Pulmonary artery endothelial cell (primary cell): ENCODE measurements at places on chromosomes 1 and 21. TPM values are rescaled to one million over a fixed set of nuclear protein-coding genes. Genes with fewer than 3 reads are reported as not detected.

GRCh38 chr1:160083968-160084770 is 2.8 kb downstream of the KCNJ9 start:
- no peak for DNase-seq

DNA sequence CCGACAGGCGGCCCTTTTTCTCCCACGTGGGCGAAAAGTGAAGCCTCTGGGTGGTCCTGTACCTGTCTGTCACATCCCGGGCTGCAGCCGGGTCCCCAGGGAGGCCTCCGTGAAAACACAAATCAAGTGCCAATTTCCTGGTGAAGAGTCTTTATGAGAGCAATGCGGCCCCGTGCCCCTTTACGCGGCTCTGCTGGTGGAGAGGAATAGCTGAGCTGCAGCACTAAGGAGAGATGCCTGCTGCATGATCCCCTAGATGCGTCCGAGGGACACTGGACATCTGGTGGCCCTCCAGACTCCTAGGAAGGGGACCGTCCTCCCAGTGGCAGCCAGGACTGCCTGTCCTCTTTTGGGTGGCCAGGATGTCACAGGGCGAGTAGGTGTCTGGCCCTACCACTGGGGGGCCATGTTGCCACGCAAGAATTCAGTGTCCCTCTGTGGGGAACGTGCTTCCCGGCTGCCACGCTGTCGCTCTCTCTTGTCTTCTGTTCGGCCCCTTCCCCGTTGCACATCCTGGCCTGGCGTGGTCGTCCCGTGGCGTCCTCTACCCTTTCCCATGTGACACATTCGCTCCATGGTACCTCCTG is 38.7 kb downstream of the COL18A1 start:
- no peak for DNase-seq

GRCh38 chr21:29581393-29581792 is 282.7 kb downstream of the BACH1 start:
- no peak for DNase-seq

The MUL1 gene
- total RNA-seq: 32.9 and 36.0 TPM in 2 replicates

GRCh38 chr1:228930479-228930957 is 195.2 kb downstream of the RHOU start:
- DNase-seq: no peak

DNA sequence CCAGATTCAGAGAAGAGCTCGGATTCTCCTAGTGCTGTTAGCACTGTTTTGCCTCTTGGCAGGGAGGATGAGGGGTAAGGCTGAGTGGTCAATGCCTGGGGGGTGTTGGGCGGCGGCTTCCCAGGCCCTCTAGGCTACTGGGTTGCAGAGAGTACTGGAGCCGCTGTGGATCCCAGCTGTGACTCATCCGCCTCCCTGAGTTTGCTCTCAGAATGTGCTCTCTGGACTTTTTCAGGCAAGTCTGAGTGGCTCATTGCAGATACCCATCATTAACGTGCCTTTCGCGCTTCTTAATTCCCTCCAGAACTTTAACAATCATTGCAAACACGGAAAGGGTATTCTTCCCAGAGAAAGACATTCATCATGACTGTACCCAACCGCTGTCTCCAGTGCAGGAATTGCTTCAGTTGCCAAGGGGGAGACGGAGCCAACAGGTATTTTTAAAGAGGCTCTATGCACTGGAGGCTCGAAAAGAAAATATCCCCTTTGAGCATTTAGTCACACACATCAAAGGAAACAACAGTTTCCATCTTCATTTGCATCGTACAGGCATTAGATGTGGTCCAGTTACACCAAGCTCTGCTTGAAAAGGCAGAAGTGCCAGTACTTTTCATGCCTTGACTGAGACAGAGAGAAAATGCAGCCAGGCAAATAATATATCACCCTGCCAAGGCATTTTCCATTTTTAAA is 14.4 kb upstream of the CAMTA1 start:
- no peak for DNase-seq

GRCh38 chr1:59678493-59679228 is 136.1 kb upstream of the HOOK1 start:
- peak; percentile 56 for DNase-seq

DNA sequence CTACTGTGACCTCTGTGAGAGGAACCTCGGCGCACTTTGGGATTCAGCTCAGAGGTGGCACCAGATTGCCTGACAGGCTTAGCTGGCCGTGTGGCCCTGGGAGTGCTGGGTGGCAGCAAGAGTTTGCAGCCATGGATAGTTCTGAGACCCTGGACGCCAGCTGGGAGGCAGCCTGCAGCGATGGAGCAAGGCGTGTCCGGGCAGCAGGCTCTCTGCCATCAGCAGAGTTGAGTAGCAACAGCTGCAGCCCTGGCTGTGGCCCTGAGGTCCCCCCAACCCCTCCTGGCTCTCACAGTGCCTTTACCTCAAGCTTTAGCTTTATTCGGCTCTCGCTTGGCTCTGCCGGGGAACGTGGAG is 67.5 kb downstream of the DISC1 start:
- DNase-seq: no peak

The RHD gene
- not detected in 2 replicates for total RNA-seq

DNA sequence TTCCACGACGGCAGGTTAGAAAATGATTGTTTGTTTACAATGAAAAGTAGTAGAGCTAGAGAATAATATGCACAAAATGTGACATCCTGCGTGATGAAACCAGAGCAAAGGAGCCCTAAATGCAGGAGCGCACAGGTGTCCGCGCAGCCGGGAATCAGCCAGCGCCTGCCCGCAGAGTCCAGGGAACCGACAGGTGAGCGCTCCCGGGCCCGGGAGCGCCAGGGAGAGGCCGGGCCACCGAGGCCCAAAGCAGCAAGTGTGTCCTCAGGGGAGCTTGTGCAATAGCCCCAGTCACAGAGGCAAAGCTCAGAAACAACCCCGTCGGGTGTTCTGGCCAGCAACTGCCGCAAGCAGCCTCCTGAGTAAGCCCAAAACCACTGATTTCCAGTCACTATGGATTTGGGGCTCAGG is 789 bp upstream of the GALE start:
- DNase-seq: no peak

The NUDT4B gene
- 21.8 and 50.6 TPM in 2 replicates for total RNA-seq

DNA sequence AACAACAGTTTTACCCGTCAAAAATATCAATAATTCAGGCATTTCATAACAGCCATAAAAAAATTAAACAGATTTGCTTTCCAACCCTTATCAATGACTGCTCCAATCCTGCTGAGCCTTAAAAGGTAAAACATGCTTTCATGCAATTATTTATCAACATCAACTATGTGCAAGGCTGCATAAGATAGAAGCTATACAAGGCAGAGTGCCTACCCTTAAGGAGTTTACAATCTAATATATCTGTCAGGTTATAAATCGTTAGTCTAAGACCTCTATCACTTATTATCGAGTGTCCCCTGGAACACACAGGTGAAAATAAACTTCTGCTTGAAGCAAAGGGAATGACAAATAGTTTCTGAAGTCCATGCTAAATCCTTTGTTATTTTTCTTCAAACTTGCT is 1.8 kb downstream of the ERRFI1 start:
- no peak for DNase-seq

DNA sequence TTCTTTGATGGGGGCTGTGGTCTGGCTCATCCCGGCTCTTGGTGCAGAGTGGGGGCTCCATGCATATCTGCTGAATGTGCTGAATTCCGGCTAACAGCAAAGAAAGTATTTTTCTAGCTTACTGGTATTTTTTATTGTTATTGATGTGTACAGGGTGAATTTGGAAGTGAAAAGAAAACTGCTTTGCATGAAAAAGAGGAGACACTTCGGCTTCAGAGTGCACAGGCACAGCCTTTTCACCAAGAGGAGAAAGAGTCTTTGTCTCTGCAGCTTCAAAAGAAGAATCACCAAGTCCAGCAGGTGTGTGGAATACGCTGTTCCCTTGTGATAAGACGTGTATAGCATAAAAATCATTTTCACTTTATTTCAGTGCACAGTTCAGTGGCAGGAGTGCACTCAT is 57.6 kb downstream of the PCNT start:
- DNase-seq: no peak

The SLC30A10 gene
- under 0.01 TPM in 1 of 2 replicates, not detected in the other for total RNA-seq

DNA sequence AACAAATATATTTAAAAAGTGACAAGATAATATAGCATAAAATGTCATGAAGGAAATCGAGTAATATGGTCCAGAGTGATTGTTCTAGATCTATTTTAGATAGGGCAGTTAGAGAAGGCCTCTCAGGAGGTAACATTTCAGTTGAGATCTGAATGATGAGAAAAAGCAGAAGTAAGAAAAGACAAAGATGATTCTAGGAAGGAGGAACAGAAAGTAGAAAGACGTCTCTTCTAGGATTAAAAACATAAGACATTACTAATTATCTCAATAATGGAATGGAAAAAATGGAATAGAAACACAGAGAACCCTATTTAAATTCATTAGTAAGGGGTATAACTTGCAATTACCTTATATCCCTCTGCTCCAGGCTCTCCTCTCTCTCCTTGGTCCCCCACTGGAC is 130.0 kb upstream of the ZNHIT6 start:
- DNase-seq: no peak

The LCE2C gene
- total RNA-seq: not detected in 2 replicates

DNA sequence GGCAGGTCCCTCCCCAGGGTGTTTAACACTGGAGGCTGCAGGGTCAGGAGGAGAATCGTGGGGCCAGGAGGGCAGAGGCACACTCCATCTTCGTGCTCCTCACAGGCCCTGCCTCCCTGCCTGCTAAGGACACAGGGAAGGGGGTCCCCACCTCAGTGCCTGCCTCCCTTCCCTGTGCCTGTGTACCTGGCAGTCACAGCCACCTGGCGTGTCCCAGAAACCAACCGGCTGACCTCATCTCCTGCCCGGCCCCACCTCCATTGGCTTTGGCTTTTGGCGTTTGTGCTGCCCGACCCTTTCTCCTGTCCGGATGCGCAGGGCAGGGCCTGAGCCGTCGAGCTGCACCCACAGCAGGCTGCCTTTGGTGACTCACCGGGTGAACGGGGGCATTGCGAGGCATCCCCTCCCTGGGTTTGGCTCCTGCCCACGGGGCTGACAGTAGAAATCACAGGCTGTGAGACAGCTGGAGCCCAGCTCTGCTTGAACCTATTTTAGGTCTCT is 623 bp upstream of the BGLAP start:
- no peak for DNase-seq

The INAVA gene
- total RNA-seq: not detected in 2 replicates

GRCh38 chr1:25707280-25708016 is 90.9 kb downstream of the MAN1C1 start:
- DNase-seq: no peak

GRCh38 chr1:194227161-194227560 is 1040.7 kb upstream of the B3GALT2 start:
- DNase-seq: no peak

GRCh38 chr1:202315576-202316168 is 26.1 kb downstream of the UBE2T start:
- peak; percentile 44 for DNase-seq

- DNase-seq: no peak
Measured at GRCh38 chr1:23978805-23979204, 1.3 kb downstream of the SRSF10 start.

GRCh38 chr1:6834366-6834765 is 49.1 kb downstream of the CAMTA1 start:
- DNase-seq: no peak

DNA sequence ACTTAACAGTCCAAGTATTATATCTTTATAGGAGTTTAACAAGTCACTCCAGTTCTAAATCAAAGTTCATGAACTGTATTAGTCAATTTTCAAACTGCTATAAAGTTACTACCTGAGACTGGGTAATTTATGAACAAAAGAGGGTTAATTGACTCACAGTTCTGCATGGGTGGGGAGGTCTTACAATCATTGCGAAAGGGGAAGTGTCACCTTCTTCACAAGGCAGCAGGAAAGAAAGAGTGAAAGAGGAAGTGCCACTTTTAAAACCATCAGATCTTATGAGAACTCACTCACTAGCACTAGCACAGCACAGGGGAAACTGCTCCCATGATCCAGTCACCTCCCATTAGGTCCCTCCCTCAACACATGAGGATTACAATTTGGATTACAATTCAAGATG is 70.0 kb downstream of the CLCA4 start:
- DNase-seq: no peak

The NR1I3 gene
- total RNA-seq: not detected in 2 replicates

GRCh38 chr1:46595127-46595526 is 8.9 kb downstream of the MKNK1 start:
- no peak for DNase-seq

- no peak for DNase-seq
Measured at GRCh38 chr1:160685266-160685665, 26.4 kb downstream of the CD48 start.

GRCh38 chr1:167196166-167196565 is 24.5 kb upstream of the POU2F1 start:
- no peak for DNase-seq

GRCh38 chr1:8091691-8092090 is 65.6 kb upstream of the ERRFI1 start:
- no peak for DNase-seq

- DNase-seq: no peak
Measured at GRCh38 chr1:209650454-209650853, 1.8 kb downstream of the LAMB3 start.

- no peak for DNase-seq
Measured at GRCh38 chr1:231554969-231555368, 26.5 kb downstream of the TSNAX start.

DNA sequence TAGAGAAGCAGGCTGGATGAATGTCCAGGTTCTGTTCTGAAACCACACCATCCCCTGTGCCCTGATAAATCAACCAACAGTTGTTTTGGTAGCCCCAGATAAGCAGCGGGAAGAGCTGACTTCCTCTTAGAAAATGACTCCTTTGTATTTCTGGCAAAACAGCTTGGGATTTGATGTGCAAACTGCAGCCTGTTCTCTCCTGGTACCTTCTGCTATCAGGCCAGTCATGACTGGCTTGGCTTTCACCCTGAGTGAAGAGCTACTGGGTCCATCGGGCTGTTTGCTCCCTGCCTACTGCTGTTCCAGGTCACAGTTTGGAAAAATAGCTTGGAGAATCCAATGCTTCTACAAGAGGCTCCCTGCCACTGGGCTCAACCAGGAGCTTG is 116.8 kb downstream of the DTL start:
- DNase-seq: no peak

DNA sequence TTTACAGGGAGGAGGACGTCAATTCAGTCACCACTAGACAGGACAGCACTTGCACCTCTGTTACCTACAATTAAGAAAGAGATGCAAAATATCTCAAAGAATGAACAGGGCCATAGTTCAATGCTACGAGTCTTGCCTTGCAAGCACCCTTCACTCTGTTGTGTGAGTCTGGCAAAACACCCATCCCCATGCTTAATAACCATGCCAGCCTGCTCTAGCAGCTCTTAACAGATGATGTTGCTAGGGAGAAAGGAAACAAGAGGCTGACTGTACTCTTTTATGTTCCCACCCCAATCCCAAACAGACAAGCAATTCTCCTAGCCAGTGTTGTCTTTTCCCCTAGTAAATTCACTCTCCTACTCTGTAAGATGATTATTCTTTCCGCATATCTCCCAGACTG is 5.3 kb downstream of the CBR1 start:
- DNase-seq: no peak

The GBP4 gene
- total RNA-seq: 3.1 and 10.5 TPM in 2 replicates

DNA sequence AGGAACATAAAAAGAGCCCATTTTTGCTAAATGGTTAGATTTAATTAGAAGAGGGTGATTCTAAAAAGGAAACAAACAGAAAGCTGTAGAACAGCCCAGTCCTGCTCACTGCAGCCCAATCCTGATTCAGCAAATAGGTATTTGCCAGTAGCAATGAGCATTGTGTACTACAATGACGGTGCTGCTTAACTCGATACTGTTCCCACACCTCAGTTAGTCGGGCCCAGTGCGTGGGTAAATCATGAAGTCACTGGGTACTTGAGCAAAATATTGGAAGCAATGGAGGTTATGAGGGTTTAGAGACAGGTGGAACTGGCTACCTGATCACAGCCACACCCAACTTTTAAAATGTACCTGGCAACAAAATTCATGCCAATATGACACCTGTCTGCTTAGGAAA is 101.5 kb upstream of the ADGRL2 start:
- no peak for DNase-seq

The TESK2 gene
- 1.5 and 2.4 TPM in 2 replicates for total RNA-seq

GRCh38 chr21:28959367-28960099 is 33.1 kb downstream of the LTN1 start:
- DNase-seq: peak; percentile 1
